Right atrium auricular region (tissue), 2 donors: ENCODE measurements at places on chromosomes 1 and 21. TPM values are rescaled to one million over a fixed set of nuclear protein-coding genes. Genes with fewer than 3 reads are reported as not detected.

DNA sequence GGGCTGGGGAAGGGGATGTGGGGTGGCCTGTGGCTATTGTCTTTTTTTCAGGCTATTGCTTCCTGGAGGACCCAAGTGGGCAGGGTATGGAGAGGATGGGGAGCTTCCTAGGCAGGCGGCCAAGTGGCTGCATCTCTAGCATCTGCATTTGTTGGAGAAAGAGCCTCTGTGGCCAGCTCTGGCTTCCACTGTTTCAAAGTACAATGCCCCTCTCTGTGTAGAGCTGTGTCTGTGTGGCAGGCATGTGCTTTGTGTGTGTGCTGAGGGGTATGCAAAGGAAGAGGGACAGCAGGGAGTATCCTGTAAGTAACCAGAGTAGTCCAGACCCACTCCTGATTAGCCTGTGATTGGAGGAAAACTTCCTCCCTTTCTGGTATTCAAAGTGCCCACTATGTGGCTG, 40.6 kb downstream of the KCNA2 start:
- no peaks in the 10 kb centered on the region for H3K4me1 ChIP-seq
- H3K27me3 ChIP-seq: no peaks in the 10 kb centered on the region
- no peaks in the 10 kb centered on the region for H3K36me3 ChIP-seq
- DNase-seq: no peak

DNA sequence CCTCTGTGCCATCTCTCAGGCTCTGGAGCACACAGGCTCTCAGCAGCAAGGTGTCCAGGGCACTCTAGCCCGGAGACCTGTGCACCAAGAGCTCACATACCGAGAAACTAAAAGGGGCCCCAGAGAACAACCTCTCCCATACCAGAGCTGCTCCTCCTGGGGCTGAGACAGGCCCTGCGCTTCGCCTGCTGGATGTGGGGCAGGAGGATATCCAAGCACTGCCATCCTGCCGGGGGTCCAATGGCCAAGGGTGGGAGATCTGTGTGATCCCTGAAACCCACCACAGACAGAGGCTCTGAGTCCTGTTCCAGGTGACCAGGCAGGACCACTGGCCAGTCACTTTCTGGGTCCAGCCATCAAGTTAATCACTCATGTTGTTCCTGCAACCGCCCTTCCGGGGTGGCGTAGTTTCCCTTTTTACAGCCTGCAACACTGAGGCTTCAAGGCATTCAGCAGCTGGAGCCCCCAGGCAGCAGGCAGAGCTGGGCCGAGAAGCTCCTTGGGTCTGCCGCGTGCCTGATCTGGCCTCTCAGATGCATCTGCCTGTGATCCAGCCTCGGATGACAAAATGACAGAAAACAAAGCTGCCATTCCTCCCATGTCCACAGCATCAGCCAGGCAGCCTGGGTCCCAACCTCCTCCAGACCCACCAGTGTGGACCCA, 36.7 kb upstream of the ACTRT2 start:
- H3K4me3 ChIP-seq: no peak overlapping the region
- no peaks in the 10 kb centered on the region for H3K27me3 ChIP-seq

- DNase-seq: no peak
- no peak overlapping the region for H3K27ac ChIP-seq
- no peaks in the 10 kb centered on the region for H3K36me3 ChIP-seq
- H3K4me3 ChIP-seq: no peak overlapping the region
- no peaks in the 10 kb centered on the region for H3K4me1 ChIP-seq
Observed at GRCh38 chr21:45855248-45855811, 126.2 kb upstream of the COL6A1 start.

DNA sequence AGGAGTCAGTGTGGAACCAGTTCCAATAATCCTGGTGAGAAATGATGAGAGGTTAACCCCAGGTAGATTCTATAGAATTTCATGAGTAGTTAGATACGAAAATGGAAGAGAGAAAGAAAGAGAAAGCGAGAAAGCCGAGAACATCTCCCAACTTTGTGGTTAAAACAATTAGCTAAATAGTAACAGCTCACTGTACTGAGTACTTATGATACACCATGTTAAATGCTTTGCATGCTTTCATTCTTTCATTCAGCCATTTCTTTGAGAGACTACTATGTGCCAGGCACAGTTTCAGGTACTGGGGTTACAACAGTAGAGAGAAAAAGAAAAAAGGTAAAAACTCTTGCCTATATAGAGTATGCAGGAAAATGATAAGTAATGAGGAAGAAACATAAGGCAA, 109.7 kb upstream of the SYT6 start:
- peaks cover 3% of the 10 kb centered on the region for H3K4me1 ChIP-seq
- no peaks in the 10 kb centered on the region for H3K36me3 ChIP-seq
- no peaks in the 10 kb centered on the region for H3K27me3 ChIP-seq

DNA sequence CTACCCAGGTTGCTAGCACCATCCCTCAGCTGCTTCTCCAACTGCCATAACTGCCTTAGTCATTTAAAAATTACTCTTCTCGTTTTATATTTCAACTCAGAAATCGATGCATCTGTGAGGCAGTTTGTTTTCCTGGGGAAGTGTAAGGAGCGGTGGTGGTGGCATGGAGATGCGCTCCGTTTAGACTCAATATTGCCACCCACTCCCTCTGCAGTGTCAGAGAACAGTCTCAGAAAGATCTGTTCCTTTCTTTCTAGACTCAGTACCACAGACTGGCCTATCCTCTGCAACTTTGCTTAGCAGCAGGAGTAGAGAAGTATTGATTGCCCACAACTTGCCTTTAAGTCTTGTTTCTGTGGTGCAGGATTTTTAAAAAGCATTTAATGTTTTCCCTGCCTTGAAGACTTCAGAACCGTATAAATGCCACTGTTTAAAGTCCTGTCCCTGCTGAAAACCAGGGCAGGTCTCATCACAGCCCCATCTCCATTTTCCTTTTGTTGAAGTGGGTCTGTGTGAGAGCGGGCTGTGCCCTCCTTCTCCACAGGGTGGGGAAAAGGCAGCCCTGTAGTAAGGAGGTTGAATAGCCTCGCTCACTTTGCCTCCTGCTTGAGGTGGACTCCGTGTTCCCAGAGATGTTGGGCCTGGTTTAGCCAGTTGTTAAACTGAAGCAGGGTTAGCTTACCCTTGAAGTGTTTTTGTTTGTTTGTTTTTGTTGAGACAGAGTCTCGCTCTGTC, 105.2 kb downstream of the NFIA start:
- peak overlapping the region; percentile 28 for H3K27ac ChIP-seq
- H3K36me3 ChIP-seq: no peaks in the 10 kb centered on the region
- no peak for DNase-seq

DNA sequence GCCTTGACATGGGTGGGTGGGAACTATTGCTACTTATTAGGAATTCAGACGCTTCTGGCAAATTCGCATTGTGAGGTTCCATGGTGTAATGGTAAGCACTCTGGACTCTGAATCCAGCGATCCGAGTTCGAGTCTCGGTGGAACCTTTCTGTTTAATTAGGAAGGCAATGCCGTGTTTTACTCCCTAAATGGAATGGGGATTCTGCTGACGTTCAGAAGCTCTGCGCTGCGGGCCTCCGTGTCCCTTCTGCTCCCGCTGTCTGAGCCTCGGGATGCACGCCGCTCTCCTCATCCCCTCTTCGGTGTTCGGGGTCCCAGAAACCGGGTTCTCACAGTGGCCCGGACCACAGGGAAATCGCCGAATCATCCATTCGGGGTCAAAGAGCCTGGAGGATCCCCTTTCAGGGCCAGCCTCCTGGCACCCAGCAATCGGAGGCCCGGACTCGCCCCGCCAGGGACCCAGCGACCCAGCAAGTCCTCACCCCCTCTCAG, 280.3 kb downstream of the FAM72C start:
- no peak for DNase-seq
- no peak overlapping the region for H3K27ac ChIP-seq
- H3K4me3 ChIP-seq: no peak overlapping the region
- no peaks in the 10 kb centered on the region for H3K4me1 ChIP-seq

- no peaks in the 10 kb centered on the region for H3K27me3 ChIP-seq
- H3K36me3 ChIP-seq: no peaks in the 10 kb centered on the region
- no peak overlapping the region for H3K4me3 ChIP-seq
Observed at GRCh38 chr21:42258885-42259407, 40.0 kb downstream of the ABCG1 start.

GRCh38 chr21:34935452-34935851, 113.7 kb downstream of the RUNX1 start:
- H3K27me3 ChIP-seq: no peaks in the 10 kb centered on the region
- no peaks in the 10 kb centered on the region for H3K4me1 ChIP-seq
- H3K27ac ChIP-seq: no peak overlapping the region
- no peak overlapping the region for H3K4me3 ChIP-seq
- no peaks in the 10 kb centered on the region for H3K36me3 ChIP-seq

DNA sequence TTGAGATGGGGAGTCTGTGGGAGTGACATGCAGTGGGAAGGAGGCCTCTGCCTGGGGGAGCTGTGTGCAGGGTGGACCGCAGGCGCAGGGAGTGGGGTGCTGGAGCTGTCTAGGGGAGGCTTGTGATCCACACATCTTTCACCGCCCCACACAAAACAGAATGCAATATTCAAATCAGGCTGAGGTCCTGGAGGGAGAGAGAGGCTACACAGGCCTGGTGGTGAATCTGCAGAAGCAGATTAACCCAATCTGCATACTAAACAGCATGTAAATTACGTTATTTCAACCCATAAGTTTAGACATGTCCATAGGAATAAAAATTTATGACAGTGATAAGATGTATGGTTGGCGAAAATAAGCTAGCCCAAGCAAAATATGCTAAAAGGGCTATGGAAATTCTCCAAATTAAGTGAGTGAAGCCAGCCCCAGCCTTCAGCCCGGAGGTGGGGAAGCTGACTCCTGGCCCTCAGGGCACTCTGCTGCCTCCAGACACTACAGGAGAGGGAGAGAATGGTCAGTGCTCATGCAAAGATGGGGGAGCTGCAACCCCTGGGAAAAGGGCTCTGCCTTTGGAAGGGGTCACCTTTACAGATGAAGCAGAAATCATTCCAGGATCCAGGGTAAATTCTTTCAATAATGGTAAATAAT, 156.2 kb upstream of the CTTNBP2NL start:
- no peaks in the 10 kb centered on the region for H3K36me3 ChIP-seq
- H3K27me3 ChIP-seq: no peaks in the 10 kb centered on the region
- no peak overlapping the region for H3K4me3 ChIP-seq

GRCh38 chr1:181485287-181486097, 2.2 kb downstream of the CACNA1E start:
- no peaks in the 10 kb centered on the region for H3K4me1 ChIP-seq
- peaks cover 34% of the 10 kb centered on the region for H3K27me3 ChIP-seq
- H3K36me3 ChIP-seq: no peaks in the 10 kb centered on the region
- DNase-seq: no peak
- H3K4me3 ChIP-seq: no peak overlapping the region
- H3K27ac ChIP-seq: no peak overlapping the region

- DNase-seq: no peak
- no peaks in the 10 kb centered on the region for H3K4me1 ChIP-seq
- H3K36me3 ChIP-seq: no peaks in the 10 kb centered on the region
- no peak overlapping the region for H3K27ac ChIP-seq
Observed at GRCh38 chr21:41160036-41160435, 7.9 kb upstream of the BACE2 start.

- peaks cover 63% of the 10 kb centered on the region for H3K4me1 ChIP-seq
- H3K27me3 ChIP-seq: no peaks in the 10 kb centered on the region
- peaks cover 59% of the 10 kb centered on the region for H3K36me3 ChIP-seq
- H3K4me3 ChIP-seq: peak overlapping the region; percentile 91
- H3K27ac ChIP-seq: peak overlapping the region; percentile 100
Observed at GRCh38 chr1:35190784-35191183, 2.2 kb downstream of the SFPQ start.

- no peaks in the 10 kb centered on the region for H3K36me3 ChIP-seq
- peak overlapping the region; percentile 21 for H3K4me3 ChIP-seq
- DNase-seq: no peak
Observed at GRCh38 chr1:181149326-181150125, 61.0 kb downstream of the IER5 start.

GRCh38 chr1:184893695-184894094, 80.6 kb downstream of the NIBAN1 start:
- H3K27me3 ChIP-seq: no peaks in the 10 kb centered on the region
- H3K36me3 ChIP-seq: peaks cover 29% of the 10 kb centered on the region
- no peaks in the 10 kb centered on the region for H3K4me1 ChIP-seq
- no peak overlapping the region for H3K4me3 ChIP-seq

DNA sequence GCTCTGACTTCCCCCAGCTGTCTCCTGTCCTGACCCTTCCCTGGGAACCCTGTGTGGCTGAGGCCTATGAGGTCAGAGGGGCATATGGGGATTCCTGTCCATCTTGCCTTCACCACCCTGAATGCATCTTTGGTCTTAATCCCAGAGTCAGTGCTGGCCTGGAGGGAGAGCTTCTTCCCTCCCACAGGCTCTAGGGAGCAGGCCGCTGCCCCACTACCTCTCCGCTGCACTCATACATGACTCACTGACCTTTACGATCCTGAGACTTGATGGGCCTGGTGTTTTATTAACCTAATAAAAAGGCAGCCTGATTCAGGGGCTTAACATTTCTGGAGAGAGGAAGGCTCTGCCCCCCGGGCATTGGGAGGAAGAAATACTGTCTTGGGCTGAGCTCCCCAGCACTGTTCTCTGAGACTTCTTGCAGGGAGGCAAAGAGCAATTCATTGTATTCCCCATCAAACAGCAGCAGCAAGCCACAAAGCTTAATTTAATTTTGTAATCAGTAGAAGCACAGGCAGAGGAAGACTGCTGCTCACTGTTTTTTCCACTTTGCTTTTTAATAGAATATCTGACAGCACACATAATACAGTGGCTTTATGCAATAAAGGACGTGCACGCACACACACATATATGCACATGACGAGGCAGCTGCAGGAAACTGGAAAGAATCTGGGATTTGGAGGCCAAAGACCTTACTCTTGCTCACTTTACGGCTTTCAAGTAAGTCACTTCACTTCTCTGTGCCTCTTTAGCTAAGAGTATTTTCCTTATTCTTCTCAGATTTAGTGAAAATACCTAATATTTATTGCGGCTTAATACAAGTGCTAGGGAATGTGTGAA, 89.2 kb upstream of the GRIK3 start:
- DNase-seq: no peak
- H3K36me3 ChIP-seq: no peaks in the 10 kb centered on the region
- no peak overlapping the region for H3K27ac ChIP-seq
- no peaks in the 10 kb centered on the region for H3K4me1 ChIP-seq

The OXCT2 gene
- 4.9 TPM for total RNA-seq

The SHISAL2A gene
- total RNA-seq: not detected

The HTR1D gene
- total RNA-seq: not detected

The KDF1 gene
- total RNA-seq: 0.86 TPM

The CYP4A22 gene
- not detected for total RNA-seq

The FAM3B gene
- not detected for total RNA-seq

The TAF13 gene
- 32.2 TPM for total RNA-seq

The OR2T11 gene
- total RNA-seq: not detected

The SPRR2B gene
- not detected for total RNA-seq
